ENCODE measurements at places on chromosomes 7 and 10. TPM values are rescaled to one million over a fixed set of nuclear protein-coding genes. Genes with fewer than 3 reads are reported as not detected.

GRCh38 chr7:114760477-114760876, 161.4 kb upstream of the MDFIC start:
- DNase-seq: no peak

GRCh38 chr10:98489561-98490481, 43.1 kb upstream of the HPS1 start:
- no peak for DNase-seq

- no peak for DNase-seq
These were observed 4.8 kb downstream of the BTRC start for GRCh38 chr10:101358706-101359300.

GRCh38 chr10:114777415-114777814, 44.2 kb upstream of the FHIP2A start:
- no peak for DNase-seq

GRCh38 chr10:116831790-116832189, 17.5 kb upstream of the ENO4 start:
- DNase-seq: no peak

DNA sequence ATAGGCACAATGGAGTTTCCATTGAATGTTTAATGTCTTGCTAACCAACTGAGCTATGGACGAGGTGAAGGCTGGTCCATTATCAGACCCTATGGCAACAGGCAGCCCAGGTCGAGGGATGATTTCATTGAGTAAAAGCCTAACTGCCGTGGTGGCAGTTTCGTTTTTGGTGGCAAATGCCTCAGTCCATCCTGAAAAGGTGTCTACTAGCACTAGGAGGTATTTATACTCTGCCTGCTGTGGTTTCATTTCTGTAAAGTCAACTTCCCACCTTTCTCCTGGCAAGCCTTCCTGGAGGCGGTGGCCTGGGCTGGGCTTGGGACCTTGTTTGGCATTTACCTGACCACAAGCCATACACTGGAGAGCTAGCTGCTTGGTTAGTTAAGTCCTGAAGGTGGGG, 75.8 kb downstream of the PRR15 start:
- no peak for DNase-seq

GRCh38 chr10:79443338-79444198, 1.9 kb downstream of the ZCCHC24 start:
- DNase-seq: no peak

DNA sequence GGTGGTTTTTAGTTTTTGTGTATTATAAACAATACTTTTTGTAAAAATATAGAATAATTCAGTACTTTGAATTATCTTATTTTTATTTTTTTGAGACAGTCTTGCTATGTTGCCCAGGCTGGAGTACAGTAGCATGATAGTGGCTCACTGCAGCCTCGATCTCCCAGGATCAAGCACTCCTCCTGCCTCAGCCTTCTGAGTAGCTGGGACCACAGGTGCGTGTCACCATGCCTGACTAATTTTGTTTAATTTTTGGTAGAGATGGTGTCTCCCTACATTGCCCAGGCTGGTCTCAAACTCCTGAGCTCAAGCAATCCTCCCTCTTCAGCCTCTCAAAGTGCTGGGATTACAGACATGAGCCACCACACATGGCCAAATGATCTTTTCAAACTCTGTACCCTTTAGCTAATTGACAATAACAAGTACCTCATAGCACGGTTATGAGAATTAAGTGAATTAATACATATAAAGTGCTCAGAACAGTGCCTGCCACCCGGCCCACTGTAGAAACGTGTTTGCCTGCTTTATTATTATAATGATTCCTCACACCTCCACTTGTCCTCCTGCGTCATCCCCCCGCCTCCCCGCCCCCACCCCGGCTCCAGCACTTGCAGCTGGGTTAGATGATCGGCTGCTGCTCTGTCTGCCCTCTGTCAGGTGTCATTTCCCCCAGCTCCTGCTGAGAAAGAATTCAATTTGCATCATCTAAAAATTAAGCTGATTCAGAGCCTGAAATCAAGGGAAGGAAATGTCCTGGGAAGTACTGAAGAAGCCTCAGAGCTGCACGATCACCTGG, 53.6 kb upstream of the NRF1 start:
- DNase-seq: no peak

DNA sequence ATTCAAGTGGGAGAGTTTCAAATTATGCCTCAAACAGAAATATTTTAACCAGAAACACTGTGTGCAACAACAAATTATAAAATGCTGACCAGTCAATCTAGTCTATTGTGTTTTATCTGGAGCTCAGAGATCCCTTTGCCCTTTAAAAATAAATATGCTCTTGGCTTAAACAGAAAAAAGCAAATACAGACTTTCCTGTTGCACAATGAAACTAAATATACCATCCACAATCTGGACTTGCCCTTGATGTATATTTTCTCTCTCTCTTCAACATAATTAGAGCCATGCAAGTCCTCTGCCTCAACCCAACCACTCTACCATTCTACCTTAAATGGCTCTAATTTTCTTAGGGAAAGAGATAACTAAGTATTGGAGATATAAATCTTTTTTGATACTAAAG, 34.9 kb downstream of the ASAH2 start:
- no peak for DNase-seq

GRCh38 chr7:149460493-149461277, at the start of gene ZNF777:
Gene ZNF777 (minus strand): TSS chr7:149461062. CDS start chr7:149456022, 5,040 bp downstream.
- DNase-seq: peak; percentile 30

DNA sequence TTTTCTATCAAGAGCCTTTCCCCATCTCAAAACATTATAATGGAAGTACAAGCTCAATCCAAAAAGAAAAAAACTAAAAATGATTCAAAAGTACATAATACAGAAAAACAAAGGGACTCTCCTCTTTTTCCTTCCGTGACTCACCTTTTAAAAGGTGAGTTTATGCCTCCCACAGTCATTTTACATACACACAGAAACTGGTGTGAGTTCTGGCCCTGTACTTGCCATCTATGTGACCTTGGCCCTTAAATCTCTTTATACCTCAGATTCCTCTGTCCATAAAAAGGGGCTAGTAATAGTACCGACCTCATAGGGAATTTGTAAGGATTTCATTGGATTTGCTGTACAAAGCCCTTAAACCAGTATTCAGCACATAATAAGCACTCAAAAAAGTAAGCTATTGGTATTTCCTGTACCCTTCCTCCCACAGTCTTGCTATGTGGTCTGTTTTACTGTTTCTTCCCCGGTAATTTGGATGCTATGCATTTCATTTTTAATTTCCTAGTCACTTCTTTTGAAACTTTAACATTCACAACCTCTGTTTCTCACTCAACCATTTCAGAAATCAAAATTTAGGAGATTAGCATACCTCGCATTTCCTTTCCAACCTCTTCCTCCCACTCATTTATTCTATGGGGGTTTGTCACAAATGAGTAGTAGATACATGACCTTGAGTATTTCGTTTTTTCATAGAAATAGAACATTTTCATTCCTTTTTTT, 39.0 kb downstream of the STK17A start:
- no peak for DNase-seq

DNA sequence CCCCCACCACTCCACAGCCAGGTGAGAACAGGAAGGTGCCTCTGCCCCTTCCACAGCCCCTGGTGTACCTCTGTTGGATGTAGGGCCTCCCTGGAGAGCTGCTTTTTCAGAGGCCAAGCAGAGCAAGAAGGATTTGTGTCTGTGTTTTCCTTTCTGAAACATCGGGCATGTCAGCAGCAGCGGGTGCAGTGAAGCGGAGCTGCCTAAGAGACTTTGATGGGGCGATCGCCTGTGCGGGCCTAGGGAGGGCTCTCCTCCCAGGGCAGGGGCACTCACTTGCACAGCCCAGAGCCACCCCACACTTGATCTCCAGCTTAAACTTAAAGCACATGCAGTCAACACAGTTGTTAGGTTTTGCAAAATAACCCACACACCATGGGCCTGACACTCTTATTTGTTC, 324.7 kb downstream of the ACTR3B start:
- no peak for DNase-seq

DNA sequence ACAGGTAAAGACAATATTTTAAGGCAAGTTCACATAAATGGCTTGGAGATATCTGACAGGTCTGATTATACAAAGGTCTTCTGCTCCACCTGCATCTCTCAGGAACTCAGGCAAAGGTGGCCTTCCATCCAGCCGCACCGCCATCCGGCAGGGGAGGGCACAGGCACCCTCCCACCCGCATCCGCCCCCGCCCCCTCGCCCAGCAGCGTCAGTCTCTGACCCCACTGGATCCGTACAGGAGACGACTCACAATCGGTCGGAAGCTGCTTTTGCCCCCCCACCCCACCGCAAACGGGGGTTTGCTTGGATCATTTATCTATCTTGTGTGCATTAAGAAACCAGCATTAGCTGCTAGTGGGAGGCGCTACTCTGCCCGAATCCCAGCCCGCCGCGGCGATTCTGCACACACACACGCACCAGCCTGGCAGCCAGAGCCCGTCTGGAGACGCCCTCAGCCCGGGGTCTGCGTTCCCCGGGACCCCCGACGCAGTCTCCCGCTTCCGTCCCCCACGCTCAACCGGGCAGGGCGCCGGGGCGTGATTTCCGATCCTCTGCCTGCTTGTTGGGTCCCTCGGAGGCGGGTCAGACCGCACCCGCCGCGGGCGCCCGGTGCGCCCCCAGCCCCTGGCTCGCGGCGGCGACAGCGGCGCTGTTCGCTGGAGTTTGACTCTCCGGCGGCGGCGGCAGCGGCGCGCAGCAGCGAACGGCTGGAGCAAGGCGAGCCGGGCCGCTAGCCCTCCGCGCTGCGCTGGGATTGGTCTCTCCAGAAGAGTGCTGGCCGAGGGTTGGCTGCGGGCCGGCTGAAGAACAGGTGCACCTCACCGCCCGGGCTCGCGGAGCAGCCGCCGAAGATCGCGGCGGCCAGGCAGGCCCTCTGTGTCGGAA, 820 bp upstream of the NRG3 start:
- no peak for DNase-seq

- DNase-seq: no peak
These were observed 11.8 kb upstream of the RRP12 start for GRCh38 chr10:97412891-97413304.

DNA sequence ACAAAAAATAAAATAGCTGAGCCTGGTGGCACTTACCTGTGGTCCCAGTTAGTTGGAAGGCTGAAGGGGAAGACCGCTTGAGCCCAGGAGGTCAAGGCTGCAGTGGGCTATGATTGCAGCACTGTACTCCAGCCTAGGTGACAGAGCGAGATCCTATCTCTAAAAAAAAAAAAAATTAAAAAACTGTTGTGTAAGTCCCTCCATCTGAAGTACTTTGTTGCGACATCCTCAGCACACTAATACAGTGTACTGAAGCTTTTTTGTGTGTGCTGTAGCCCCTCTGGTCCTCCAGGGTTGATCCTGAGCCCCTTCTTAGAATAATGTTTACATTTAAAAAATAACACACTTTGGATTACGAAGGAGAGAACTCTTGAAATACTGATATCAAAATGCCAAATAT, 71.3 kb downstream of the PFKFB3 start:
- no peak for DNase-seq

DNA sequence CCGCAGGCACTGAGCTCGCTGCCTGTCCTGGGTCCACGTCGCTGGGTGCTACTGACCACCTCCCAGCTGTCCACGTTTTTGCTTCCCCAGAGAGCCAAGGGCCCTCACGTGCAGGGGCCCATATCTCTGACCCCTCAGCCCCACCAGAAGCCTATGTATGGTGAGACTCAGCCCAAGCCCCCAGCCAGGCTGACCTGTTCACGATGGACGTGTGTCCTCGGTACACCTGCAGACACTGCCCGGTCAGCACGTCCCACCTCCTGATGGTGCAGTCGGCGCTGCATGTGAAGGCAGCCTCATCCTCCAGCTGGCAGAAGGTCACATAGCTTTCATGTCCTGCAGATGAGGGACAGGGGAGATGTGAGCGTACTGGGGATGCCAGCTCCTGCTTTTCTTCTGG, 9.9 kb downstream of the WDR86 start:
- DNase-seq: no peak

DNA sequence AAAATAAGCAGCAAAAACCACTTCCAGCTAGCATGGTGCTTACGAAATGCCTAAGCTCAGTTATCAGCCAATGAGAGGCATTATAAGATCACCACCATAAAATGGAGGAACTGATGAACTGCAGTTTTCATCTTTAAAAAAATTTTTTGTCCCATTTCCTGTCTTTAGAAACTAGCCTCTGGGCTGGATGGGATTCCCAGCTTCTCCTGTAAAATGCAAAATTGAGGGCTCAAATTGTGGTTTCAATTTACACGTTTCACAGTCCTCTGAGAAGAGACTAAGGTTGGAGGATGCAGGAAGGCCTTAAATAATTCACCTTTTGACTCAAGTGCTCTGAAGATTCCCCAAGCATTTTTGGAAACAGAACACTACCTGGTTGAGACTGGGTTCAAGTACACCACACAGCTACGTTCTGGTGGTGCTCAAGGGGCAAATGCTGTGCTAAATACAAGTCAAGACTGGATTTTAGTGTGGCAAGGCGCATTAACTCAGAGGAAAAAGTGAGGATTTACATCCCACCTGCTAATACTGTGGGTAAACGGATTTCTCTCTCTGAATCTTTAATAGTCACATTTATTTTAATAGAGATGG, 951 bp downstream of the ZNF25 start:
- DNase-seq: no peak

DNA sequence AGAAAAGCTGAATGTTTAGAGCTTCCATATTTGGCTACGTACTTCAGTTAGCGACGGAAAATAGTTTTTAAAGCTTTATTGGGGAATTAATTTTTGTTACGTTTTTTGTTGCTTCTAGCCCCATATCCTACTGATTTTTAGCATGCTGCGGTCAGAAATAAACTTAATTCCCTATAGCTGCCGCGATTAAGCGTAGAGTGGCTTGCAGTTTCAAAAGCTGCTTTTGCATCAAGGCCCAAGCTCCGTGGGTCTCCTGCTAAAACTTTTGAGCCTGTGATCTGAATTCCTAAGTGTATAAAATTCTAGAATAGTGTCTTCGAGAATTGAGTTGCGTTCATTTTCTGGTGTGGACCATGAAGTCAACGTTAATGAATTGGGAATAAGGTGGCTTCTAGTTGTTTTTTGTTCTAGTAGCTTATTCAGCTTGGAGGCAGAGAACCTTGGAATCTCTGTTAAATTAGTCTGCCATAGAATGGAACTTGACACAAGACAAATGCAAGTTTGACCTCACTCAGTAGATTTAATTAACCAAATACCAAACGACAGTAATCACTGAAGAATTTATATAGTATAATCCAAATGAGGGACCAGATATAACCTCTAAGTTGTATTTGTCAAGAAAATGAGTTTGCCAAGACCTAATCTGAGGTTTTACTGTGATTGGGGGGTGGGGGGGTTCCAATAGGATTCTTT, 977 bp downstream of the CALU start:
- DNase-seq: no peak

- no peak for DNase-seq
These were observed 743 bp upstream of the ZCCHC24 start for GRCh38 chr10:79445977-79446757.

GRCh38 chr10:29246449-29246848, 42.4 kb upstream of the LYZL1 start:
- no peak for DNase-seq

The NUTM2B gene
- 0.31 TPM for total RNA-seq

The ODAD2 gene
- total RNA-seq: not detected

The HYAL4 gene
- not detected for total RNA-seq

The EFCAB10 gene
- total RNA-seq: not detected

The C10orf143 gene
- 1.0 TPM for total RNA-seq

The PNLIPRP1 gene
- 0.95 TPM for total RNA-seq

The SLC16A9 gene
- 0.13 TPM for total RNA-seq

The NUPR2 gene
- not detected for total RNA-seq

The ZNF727 gene
- total RNA-seq: not detected

The IL6 gene
- not detected for total RNA-seq

The ZNF425 gene
- total RNA-seq: 3.0 TPM

The FAM25A gene
- total RNA-seq: not detected

The TMEM229A gene
- total RNA-seq: not detected

The AQP1 gene
- 0.57 TPM for total RNA-seq

The CALHM3 gene
- total RNA-seq: not detected

The ANKIB1 gene
- 83.8 TPM for total RNA-seq

Measured in Panc1 (cell line).